ENCODE measurements at places on chromosomes 11 and 22. TPM values are rescaled to one million over a fixed set of nuclear protein-coding genes. Genes with fewer than 3 reads are reported as not detected.

- no peak overlapping the region for H3K4me3 ChIP-seq
- DNase-seq, result no peak
- peaks cover 16% of the 10 kb centered on the region for H3K4me1 ChIP-seq
- H3K27me3 ChIP-seq, result peaks cover 18% of the 10 kb centered on the region
- no peak overlapping the region for H3K27ac ChIP-seq
- peaks cover 7% of the 10 kb centered on the region for H3K36me3 ChIP-seq
Measured at GRCh38 chr11:75425422-75425821, 7.6 kb downstream of the KLHL35 start.

- H3K4me3 ChIP-seq, result no peak overlapping the region
- no peak for DNase-seq
- H3K4me1 ChIP-seq, result no peaks in the 10 kb centered on the region
- no peak overlapping the region for H3K27ac ChIP-seq
Measured at GRCh38 chr11:69073469-69073868, 24.7 kb downstream of the TPCN2 start.

- H3K27me3 ChIP-seq, result peaks cover 8% of the 10 kb centered on the region
- H3K4me3 ChIP-seq, result no peak overlapping the region
- no peak for DNase-seq
Measured at GRCh38 chr11:129652835-129653234, 162.8 kb upstream of the TMEM45B start.

- no peaks in the 10 kb centered on the region for H3K27me3 ChIP-seq
- H3K4me1 ChIP-seq, result peaks cover 5% of the 10 kb centered on the region
- no peaks in the 10 kb centered on the region for H3K36me3 ChIP-seq
- no peak overlapping the region for H3K27ac ChIP-seq
Measured at GRCh38 chr11:55658608-55659007, 3.4 kb upstream of the OR4C6 start.

GRCh38 chr11:44952082-44952481 lies 1.4 kb upstream of the TP53I11 start:
- H3K4me1 ChIP-seq, result peaks cover 18% of the 10 kb centered on the region
- H3K4me3 ChIP-seq, result no peak overlapping the region
- no peak overlapping the region for H3K27ac ChIP-seq
- DNase-seq, result no peak
- H3K36me3 ChIP-seq, result no peaks in the 10 kb centered on the region
- H3K27me3 ChIP-seq, result no peaks in the 10 kb centered on the region

DNA sequence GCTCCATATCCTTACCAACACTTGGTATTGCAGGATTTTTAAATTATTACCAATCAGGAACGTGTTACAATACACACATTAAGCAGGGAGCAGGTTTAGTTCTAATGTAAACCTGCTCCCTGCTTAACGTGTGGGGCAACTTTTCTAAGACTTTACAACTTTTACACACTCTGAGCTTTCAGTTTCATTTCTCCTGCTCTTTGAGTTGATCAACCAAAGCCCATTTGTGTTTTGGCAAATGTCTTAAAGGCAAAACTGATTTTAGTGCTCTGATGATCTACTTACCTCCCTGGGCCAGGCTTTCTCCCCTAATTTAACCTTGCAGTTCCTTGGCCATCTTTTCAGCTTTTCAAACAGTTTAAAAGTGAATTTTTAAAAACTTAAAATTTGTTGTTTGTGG lies 70.9 kb downstream of the ZBTB44 start:
- no peaks in the 10 kb centered on the region for H3K36me3 ChIP-seq
- DNase-seq, result no peak
- peak overlapping the region; percentile 82 for H3K27ac ChIP-seq
- H3K27me3 ChIP-seq, result no peaks in the 10 kb centered on the region
- peaks cover 22% of the 10 kb centered on the region for H3K4me1 ChIP-seq

- no peak overlapping the region for H3K27ac ChIP-seq
- peaks cover 16% of the 10 kb centered on the region for H3K4me1 ChIP-seq
- no peak overlapping the region for H3K4me3 ChIP-seq
- no peaks in the 10 kb centered on the region for H3K36me3 ChIP-seq
- DNase-seq, result no peak
Measured at GRCh38 chr11:44229098-44229497, 80.8 kb downstream of the ALX4 start.

GRCh38 chr11:1317432-1317831 lies 8.0 kb upstream of the TOLLIP start:
- peaks cover 9% of the 10 kb centered on the region for H3K27me3 ChIP-seq
- no peak overlapping the region for H3K27ac ChIP-seq
- H3K4me1 ChIP-seq, result peaks cover 7% of the 10 kb centered on the region
- H3K36me3 ChIP-seq, result no peaks in the 10 kb centered on the region

- H3K36me3 ChIP-seq, result peaks cover 2% of the 10 kb centered on the region
- H3K4me1 ChIP-seq, result no peaks in the 10 kb centered on the region
- H3K27ac ChIP-seq, result no peak overlapping the region
- no peak overlapping the region for H3K4me3 ChIP-seq
Measured at GRCh38 chr22:33806191-33806590, 114.1 kb downstream of the LARGE1 start.

- DNase-seq, result no peak
- H3K4me1 ChIP-seq, result no peaks in the 10 kb centered on the region
- peaks cover 2% of the 10 kb centered on the region for H3K36me3 ChIP-seq
- peaks cover 5% of the 10 kb centered on the region for H3K27me3 ChIP-seq
- H3K27ac ChIP-seq, result no peak overlapping the region
Measured at GRCh38 chr22:49425356-49425755, 402.3 kb downstream of the BRD1 start.

- peaks cover 21% of the 10 kb centered on the region for H3K36me3 ChIP-seq
- no peak overlapping the region for H3K27ac ChIP-seq
- no peak for DNase-seq
- H3K4me1 ChIP-seq, result peaks cover 54% of the 10 kb centered on the region
Measured at GRCh38 chr11:78562398-78562797, 12.3 kb downstream of the NARS2 start.

DNA sequence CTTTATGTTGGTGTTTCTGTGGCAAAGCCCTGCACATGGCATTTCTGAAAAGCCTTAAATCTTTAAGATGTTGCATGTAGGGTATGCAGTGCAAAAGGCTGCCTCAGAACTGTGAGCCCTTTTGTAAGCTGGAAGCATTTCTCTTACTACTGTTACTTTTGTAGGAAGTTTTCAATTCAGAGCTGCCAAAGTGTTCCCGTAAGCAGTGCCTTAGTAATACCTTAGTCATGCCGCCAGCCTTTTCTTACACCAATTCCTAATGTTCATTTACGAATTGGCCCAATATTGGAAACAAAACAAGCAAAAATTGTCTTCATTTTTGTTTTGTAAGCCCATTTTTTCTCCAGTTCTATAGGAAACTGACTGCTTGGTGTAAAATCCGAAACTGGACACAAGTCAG lies 67.4 kb upstream of the RASSF10 start:
- no peaks in the 10 kb centered on the region for H3K4me1 ChIP-seq
- no peak overlapping the region for H3K4me3 ChIP-seq
- H3K27me3 ChIP-seq, result peaks cover 6% of the 10 kb centered on the region

- H3K27me3 ChIP-seq, result peaks cover 7% of the 10 kb centered on the region
- no peaks in the 10 kb centered on the region for H3K36me3 ChIP-seq
- no peak overlapping the region for H3K27ac ChIP-seq
Measured at GRCh38 chr11:1150769-1151365, 6.9 kb upstream of the MUC5AC start.

DNA sequence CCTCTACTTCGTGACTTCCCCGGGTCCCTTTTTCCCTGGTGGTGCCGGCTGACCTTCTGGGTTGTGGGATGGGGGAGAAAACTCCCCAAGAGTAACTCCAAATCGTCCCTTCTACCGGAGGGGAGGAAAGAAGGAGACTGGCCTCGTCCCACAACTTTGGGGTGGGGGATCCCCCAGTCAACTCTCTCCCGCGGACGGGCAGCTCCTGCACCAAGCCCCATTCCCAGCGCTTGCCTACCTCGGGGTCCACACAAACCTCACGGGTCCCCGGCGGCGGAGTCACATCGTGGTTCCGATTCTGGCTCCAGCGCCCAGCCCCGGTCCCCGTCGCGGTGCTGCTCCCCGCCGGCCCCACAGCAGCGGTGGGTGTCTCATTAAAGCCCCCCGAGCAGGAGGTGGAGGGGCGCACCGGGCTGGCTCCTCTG lies 317 bp downstream of the BDNF start:
- H3K36me3 ChIP-seq, result no peaks in the 10 kb centered on the region
- no peak overlapping the region for H3K27ac ChIP-seq
- peaks cover 76% of the 10 kb centered on the region for H3K27me3 ChIP-seq
- DNase-seq, result no peak

GRCh38 chr22:18997925-18998315 lies 61.8 kb upstream of the PRODH start:
- H3K27ac ChIP-seq, result no peak overlapping the region
- H3K36me3 ChIP-seq, result no peaks in the 10 kb centered on the region
- peaks cover 18% of the 10 kb centered on the region for H3K27me3 ChIP-seq
- no peaks in the 10 kb centered on the region for H3K4me1 ChIP-seq
- no peak overlapping the region for H3K4me3 ChIP-seq
- DNase-seq, result no peak

GRCh38 chr11:77172666-77172982 lies 44.6 kb downstream of the MYO7A start:
- no peak for DNase-seq
- no peak overlapping the region for H3K27ac ChIP-seq
- no peaks in the 10 kb centered on the region for H3K27me3 ChIP-seq
- H3K36me3 ChIP-seq, result no peaks in the 10 kb centered on the region
- no peak overlapping the region for H3K4me3 ChIP-seq
- peaks cover 9% of the 10 kb centered on the region for H3K4me1 ChIP-seq

- H3K27ac ChIP-seq, result no peak overlapping the region
- DNase-seq, result no peak
- no peaks in the 10 kb centered on the region for H3K27me3 ChIP-seq
Measured at GRCh38 chr22:29997516-29997915, 82.7 kb upstream of the HORMAD2 start.

GRCh38 chr11:33829430-33830141 lies 55.3 kb upstream of the FBXO3 start:
- peak; percentile 69 for DNase-seq
- peaks cover 8% of the 10 kb centered on the region for H3K4me1 ChIP-seq
- peaks cover 67% of the 10 kb centered on the region for H3K27me3 ChIP-seq
- peak overlapping the region; percentile 86 for H3K4me3 ChIP-seq
- H3K27ac ChIP-seq, result no peak overlapping the region
- no peaks in the 10 kb centered on the region for H3K36me3 ChIP-seq

DNA sequence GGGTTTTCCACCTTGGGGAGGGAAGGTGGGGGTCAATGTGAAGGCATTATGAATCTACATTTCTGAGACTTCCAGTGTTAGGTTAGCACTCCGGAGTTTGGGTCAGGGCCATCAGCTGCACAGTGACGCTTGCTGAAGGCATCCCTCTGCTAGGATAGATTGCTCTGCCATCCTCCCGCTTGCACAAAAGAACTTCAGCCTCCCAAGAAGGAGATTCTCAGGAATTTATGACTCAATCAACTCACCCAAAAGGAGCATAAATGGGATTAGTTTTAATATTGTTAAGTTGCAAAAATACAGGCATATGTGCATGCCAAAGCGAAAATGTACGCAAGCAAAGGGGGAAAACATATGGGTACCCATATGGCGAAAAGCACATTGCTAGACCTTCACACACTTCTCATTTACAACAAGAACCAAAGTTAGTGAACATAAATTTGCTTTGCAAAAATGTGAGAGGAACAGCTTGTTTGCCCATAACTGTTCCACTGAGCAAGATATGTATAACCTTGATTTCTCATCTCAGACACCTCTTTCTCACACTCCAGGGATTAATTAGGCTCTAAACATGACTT lies 1013.0 kb downstream of the OPCML start:
- no peak for DNase-seq
- no peaks in the 10 kb centered on the region for H3K4me1 ChIP-seq
- H3K27ac ChIP-seq, result no peak overlapping the region
- no peak overlapping the region for H3K4me3 ChIP-seq
- no peaks in the 10 kb centered on the region for H3K36me3 ChIP-seq

GRCh38 chr22:36874736-36875135 lies 13.9 kb downstream of the NCF4 start:
- H3K27ac ChIP-seq, result peak overlapping the region; percentile 49
- no peak for DNase-seq
- H3K36me3 ChIP-seq, result peaks cover 7% of the 10 kb centered on the region

DNA sequence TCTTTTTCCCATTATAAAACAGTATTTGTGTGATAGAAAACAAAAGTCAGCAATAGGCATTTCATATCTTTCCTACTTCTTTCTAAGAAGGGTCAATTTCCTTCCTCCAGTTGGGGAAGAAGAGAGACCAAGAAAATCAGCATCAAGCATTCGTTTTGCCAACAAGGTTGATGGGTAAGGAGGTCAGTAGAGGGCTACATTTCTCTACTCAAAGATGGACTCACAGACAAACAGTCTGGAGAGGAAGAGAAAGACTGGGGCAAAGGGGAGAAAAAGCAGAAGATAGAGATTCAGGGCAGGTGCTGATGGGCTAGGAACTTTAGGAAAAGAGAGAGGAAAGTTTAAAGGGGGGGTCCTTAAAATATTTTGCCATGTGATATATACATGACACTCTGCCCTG lies 8.6 kb upstream of the MTNR1B start:
- H3K27ac ChIP-seq, result no peak overlapping the region
- H3K4me1 ChIP-seq, result peaks cover 4% of the 10 kb centered on the region
- no peak for DNase-seq
- no peak overlapping the region for H3K4me3 ChIP-seq
- peaks cover 29% of the 10 kb centered on the region for H3K27me3 ChIP-seq
- H3K36me3 ChIP-seq, result no peaks in the 10 kb centered on the region

DNA sequence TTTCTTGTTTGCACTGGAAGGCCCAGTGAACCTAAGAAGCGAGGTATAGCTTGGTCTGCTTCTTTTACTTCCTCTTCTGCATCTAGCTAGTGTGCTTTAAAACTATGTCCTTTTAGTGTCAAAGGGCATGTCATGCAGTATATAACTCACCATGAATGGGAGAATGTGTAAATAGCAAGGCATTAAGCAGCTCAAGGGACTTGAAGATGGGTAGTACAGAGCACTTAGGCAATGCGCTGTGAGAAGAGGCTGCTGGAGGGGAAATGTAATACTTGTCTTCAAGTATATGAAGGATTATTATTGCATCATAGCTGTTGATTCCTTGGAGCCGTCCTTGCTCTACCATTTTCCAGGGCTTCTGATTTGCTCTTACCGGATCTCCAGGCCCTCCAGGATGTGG lies 7.6 kb downstream of the MAML2 start:
- no peak for DNase-seq
- no peak overlapping the region for H3K27ac ChIP-seq
- H3K4me1 ChIP-seq, result peaks cover 95% of the 10 kb centered on the region
- H3K36me3 ChIP-seq, result peaks cover 9% of the 10 kb centered on the region

GRCh38 chr11:6204706-6205105 lies 651 bp upstream of the C11orf42 start:
- H3K36me3 ChIP-seq, result peaks cover 2% of the 10 kb centered on the region
- no peaks in the 10 kb centered on the region for H3K27me3 ChIP-seq
- no peak overlapping the region for H3K27ac ChIP-seq
- peaks cover 42% of the 10 kb centered on the region for H3K4me1 ChIP-seq

GRCh38 chr22:35782504-35782903 lies 64.8 kb downstream of the APOL5 start:
- H3K27me3 ChIP-seq, result peaks cover 6% of the 10 kb centered on the region
- DNase-seq, result no peak
- H3K4me1 ChIP-seq, result no peaks in the 10 kb centered on the region
- H3K4me3 ChIP-seq, result no peak overlapping the region
- no peaks in the 10 kb centered on the region for H3K36me3 ChIP-seq

GGTLC2 gene
- not detected for total RNA-seq

KCNJ4 gene
- total RNA-seq, result not detected

MIOX gene
- total RNA-seq, result 5.2 TPM

ELF5 gene
- total RNA-seq, result not detected

KCNA4 gene
- not detected for total RNA-seq

C11orf97 gene
- not detected for total RNA-seq

RRAS2 gene
- 64.2 TPM for total RNA-seq

C11orf91 gene
- not detected for total RNA-seq

SYT8 gene
- not detected for total RNA-seq

LTBP3 gene
- total RNA-seq, result 106 TPM

ABCC8 gene
- not detected for total RNA-seq

IGSF9B gene
- 87.0 TPM for total RNA-seq

KCNK4 gene
- total RNA-seq, result 0.35 TPM
